ENCODE measurements at places on chromosomes 16 and 17. TPM values are rescaled to one million over a fixed set of nuclear protein-coding genes. Genes with fewer than 3 reads are reported as not detected.

ABCA6 gene
- 9.4 TPM for total RNA-seq

ALDH3A1 gene
- 9.3 TPM for total RNA-seq

GJC1 gene
- total RNA-seq, result 8.2 TPM

JPH3 gene
- total RNA-seq, result not detected

EVPL gene
- total RNA-seq, result 0.11 TPM

PIK3R6 gene
- not detected for total RNA-seq

EPX gene
- total RNA-seq, result not detected

ATP6V0D1 gene
- total RNA-seq, result 86.0 TPM

TBC1D3D gene
- not detected for total RNA-seq

TP53TG3D gene
- total RNA-seq, result 0.13 TPM

WSCD1 gene
- total RNA-seq, result 0.32 TPM

SHBG gene
- not detected for total RNA-seq

IKZF3 gene
- total RNA-seq, result not detected

FOXN1 gene
- 0.11 TPM for total RNA-seq

CSH2 gene
- total RNA-seq, result not detected

ARL5C gene
- total RNA-seq, result not detected

KCNH4 gene
- total RNA-seq, result not detected

DOC2A gene
- total RNA-seq, result 0.13 TPM

STH gene
- total RNA-seq, result not detected

MYH13 gene
- total RNA-seq, result not detected

ECI1 gene
- 32.5 TPM for total RNA-seq

PLA2G10 gene
- not detected for total RNA-seq

ITGAD gene
- not detected for total RNA-seq

CCNF gene
- total RNA-seq, result 9.9 TPM

WNK4 gene
- under 0.01 TPM for total RNA-seq

ALDH3A2 gene
- 279 TPM for total RNA-seq

PTX4 gene
- not detected for total RNA-seq

CIBAR2 gene
- not detected for total RNA-seq

CLEC19A gene
- not detected for total RNA-seq

AGRP gene
- not detected for total RNA-seq

CTRB2 gene
- total RNA-seq, result not detected

All from articular chondrocyte of knee joint (primary cell).